ENCODE measurements at places on chromosomes 11 and 22.

DNA sequence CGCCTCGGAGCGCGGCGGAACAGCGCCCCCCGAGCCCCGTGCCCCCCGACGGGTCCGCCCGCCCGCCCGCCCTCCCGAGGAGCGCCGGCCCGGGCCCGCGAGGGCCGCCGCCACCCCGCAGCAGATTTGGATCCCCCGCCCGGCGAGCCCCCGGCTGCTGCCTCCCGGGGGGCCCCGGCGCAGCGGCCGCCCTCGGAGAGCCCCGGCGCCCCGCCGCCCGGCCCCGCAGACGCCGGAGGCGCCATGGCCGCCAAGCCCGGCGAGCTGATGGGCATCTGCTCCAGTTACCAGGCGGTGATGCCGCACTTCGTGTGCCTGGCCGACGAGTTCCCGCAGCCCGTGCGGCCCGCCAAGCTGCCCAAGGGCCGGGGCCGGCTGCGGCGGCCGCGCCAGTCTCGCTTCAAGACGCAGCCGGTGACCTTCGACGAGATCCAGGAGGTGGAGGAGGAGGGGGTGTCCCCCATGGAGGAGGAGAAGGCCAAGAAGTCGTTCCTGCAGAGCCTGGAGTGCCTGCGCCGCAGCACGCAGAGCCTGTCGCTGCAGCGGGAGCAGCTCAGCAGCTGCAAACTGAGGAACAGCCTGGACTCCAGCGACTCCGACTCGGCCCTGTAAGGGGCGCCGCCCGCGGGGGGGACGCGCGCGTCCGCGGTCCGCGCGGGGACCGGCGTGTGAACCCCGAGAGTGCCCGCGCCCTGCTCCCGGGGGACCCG is 380 bp downstream of the C11orf96 start:
- DNase-seq = no peak

DNA sequence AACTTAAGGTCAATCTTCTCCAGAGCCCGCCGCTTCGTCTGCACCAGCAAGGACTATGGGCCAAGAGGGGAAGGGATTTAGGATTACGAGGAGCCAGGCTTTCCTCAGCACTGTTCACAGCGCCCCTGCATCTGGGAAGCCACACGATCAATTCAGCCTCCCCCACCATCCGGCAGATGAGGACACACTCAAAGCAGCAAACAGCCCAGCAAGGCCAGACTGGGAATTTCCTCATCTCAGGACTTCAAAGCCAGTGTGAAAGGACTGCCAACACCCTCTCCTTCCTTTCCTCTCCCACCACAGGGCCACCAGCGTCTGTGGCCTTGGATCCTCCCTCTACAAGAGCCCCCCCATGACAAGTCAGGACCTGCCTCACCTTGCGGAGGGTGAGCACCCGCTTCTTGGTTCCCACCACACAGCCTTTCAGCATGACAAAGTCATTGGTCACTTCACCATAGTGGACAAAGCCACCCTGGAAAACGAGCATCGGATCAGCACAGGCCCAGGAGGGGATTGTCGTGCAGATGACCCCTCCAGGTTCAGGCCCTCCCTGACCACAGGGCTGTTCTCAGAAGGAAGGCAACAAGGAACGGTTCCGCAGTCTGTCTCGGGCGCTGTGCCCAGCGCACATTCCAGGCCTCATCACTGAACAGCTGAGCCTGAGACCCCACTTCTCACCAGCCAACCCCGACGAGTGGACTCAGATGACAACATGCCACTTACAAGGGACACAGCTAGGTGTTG is 6.0 kb downstream of the RPL3 start:
- DNase-seq = no peak

DNA sequence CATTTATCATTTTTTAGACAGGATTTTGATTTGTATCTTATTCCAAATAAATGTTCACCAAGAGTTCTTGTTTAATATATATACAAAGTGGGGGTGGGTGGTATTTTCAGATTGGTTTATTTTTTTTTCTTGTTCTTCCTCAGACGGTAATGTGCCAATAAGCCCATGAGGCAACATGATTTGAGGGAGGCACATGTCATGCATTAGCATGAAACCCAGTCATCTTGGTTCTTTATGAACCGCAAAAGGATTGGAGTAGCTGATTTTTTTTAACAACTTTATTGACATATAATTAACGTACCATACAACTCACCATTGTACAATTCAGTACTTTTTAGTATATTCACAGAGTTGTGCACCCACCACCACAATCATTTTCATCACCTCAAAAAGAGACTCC is 2.7 kb downstream of the BCL2L13 start:
- DNase-seq = no peak

DNA sequence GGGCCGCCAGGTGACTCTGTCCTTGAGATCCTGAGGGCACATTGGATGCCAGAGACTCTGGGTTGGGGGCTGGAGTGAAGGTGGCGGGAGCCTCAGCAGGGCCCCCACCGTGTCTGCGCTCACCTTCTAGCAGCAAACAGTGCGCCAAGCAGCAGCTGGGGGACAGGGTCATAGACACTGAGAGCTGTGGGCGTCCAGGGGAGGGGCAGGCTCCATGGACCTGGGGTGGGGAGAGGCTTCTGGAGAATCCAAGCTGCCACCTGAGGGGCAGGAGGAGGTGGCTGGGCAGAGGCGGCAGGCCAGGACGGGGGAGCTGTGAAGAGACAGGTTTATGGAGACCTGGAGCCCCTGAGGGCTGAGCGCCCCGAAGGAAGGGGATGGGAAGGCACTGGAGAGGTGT is 8.0 kb downstream of the PHRF1 start:
- no peak for DNase-seq

DNA sequence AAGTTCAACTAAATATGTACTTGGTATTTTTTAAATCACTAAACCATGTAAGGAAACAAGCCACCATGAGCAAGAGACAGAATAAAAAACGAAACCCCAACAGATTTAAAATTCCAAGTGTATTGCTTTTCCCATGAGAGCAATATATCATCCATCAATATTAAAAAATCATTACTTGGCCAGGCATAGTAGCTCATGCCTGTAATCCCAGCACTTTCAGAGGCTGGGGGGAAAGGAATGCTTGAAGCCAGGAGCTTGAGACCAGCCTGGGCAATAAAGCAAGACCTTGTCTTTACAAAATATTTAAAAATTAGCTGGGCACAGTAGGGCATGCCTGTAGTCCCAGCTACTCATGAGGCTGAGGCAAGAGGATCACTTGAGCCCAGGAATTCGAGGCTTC is 190.8 kb downstream of the TTC28 start:
- no peak for DNase-seq

DNA sequence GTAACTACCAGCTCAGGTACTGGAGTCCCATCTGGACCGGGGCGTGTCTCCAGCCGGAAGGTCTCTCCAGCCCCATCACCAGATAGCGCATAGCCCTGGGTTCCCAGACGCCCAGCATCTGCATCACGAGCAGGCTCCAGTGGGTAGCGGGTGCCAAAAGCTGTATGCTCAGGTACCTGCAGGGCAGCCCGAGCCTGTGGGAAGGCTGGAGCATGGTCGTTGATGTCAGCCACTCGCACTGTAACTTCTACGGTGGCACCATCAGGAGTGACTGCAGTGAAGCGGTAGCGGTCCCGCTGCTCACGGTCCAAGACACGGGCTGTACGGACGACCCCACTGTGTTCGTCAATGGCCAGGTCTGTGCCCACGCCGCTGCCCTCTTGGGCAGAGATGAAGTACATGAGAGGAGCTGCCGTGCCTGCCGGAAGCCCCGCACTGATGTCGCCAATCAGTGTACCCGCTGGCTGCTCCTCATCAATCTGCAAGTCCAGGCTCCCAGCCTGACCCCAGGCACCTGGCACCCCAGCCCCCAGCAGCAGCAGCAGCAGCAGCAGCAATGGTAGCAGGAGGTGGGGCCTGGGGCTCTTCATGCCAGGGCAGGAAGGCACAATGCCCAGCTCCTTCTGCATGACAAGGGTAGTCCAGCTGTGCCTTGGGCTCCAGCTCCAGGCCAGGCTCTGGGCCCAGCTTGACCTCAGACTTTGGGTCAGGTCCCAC is 14.5 kb downstream of the DCHS1 start:
- DNase-seq = no peak

DNA sequence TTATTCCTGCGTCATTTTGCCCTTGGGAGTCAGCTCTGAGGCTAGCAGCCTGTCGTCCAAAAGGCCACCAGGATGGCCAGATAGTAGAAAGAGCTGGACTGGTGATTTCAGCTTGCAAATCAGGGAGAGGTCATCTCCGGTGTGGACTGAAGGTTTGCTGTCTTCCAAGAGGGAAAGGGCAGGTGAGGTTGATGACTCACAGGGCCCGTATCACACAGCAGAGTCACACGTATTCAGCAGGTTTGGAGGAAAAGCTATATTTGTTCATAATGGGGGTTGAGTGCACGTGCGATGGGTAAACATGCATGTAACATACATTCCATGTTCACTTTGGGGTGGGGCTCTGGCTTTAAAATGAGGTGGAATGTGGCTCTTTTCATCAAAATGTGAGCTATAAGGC is 25.6 kb downstream of the MRPL21 start:
- DNase-seq = no peak

DNA sequence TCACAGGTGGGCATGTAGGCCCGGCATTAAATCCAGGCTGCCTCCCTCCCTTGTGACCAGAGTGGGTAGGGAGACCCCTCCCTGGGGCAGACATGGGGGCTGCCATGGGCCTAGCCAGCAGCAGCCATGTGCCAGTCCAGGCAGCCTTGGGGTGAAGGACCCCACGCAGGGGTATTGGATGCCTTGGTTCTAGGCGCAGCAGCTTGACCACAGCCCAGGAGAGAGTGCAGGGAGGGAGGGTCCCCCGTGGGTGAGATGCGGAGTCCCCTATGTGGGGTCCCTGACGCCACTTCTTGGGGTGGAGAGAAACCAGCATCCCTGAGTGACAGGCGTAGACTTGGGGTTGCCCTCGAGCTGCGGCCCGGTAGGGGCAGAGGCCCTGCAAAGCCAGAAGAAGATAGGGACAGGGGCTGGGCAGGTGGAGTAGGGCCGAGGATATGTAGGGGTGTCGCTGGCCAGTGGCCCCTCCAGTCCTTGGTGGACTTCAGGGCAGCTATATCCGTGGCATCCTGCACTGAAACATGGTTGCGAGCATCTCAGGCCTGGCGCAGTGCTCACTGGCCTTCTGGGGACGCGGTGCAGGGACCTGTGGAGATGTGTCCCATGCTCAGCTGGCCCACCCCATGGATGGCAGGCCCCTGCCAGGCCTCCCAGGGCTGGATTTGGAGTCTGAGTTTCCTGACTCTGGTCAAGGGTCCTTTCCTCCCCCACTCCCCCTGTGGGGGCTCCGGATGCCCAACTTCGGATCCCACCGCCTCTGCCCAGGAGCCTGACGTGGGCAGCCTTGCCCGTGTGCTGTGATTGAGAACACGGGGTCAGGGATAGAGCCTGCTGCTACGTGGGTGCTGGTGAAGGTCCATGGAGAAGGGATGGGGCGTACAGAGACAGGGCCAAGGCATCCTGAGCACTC is 1179.8 kb downstream of the BRD1 start:
- DNase-seq = no peak

GRCh38 chr11:45296075-45296474 is 9.9 kb upstream of the SYT13 start:
- DNase-seq = no peak

- DNase-seq = no peak
These were observed 26.3 kb downstream of the RNF141 start for GRCh38 chr11:10514709-10515108.

- no peak for DNase-seq
These were observed 474.8 kb downstream of the NTM start for GRCh38 chr11:131845255-131845654.

- DNase-seq = no peak
These were observed 14.4 kb downstream of the DCUN1D5 start for GRCh38 chr11:103077554-103077953.

GRCh38 chr11:47886096-47886495 is 37.9 kb upstream of the NUP160 start:
- peak; percentile 33 for DNase-seq

- no peak for DNase-seq
These were observed 89.3 kb downstream of the NAT10 start for GRCh38 chr11:34194576-34195335.

GRCh38 chr11:91272089-91272488 is 952.5 kb upstream of the FAT3 start:
- DNase-seq = no peak

DNA sequence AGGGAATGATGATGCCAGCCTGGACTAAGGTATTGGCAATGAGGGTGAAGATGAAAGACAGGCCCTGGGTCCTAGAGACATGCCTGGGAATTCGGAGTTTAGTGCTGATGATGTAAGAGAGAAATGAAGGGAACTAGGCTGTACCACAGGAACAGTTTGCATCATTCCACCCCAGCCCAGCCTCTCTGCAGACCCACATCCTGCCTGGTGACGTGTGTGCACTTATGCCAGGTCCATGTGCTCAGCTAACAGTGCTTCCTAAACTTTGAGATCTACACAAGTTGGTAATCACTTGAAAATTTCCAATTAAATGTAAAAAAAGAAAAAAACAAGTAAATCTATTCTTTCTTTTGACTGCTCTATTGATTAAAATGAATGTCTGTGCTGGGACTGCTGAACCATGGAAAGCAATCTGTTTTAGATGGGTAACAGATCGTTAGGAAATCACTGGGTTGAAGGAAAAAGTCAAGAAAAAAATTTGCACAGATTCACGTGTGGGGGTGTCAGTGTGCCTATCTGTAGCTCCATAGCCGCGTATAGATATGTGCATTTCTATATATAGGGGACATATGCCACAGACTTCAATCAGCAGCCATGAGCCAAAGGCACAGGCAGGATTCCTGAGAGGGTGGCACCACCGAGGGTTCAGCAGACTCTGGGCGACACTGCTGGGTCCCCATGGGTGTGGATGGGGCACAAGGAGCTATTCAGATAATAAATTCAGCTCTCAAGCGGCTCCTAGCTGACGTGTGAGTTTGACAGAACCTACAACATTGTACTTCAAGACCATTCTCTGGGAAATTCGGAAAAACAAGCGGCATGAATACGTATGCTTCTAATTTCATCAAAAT is 131.1 kb upstream of the OPCML start:
- DNase-seq = no peak

DNA sequence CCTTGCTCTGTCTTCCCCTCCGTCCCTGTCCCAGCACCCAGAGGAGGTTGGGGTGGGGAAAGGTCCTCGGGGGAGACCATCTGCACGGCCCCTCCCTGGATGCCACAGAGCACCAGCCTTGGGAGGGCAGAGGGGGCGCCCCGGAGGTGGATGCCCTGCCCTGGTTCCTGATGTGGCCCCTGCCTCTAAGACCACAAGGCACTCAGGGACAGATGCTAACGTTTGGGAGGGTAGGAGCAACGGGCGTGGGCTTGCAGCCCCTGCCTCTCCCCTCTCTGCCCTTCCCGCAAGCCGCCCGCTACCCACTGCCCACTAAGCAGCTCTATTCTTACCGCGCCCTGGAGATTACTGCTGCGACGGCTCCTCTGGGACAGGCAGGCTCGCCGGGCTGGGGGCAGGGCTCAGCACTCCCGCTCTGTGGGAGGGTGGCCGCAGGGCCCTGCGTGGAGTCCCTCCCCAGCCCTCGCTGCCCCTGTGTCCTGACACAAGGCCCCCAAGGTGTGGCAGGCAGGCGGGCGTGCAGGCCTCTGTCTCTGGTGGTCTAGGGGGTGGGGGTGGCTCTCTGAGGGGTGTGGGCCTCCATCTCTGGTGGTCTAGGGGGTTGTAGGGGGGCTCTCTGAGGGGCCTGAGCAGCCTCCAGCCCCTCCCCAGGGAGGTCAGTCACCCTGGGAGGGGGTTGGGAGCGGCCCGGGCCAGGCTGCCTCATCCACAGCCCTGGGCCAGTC is 14.9 kb downstream of the BRSK2 start:
- DNase-seq = no peak

Measured in CD4-positive, alpha-beta T cell treated with Interleukin-10 for 1 hour (primary cell).